Left colon (tissue), 2 donors: ENCODE measurements at places on chromosomes 4 and X.

- DNase-seq, result no peak
Measured at GRCh38 chr4:158535130-158535614, 13.5 kb downstream of the RXFP1 start.

GRCh38 chr4:41454423-41454822, 83.5 kb upstream of the LIMCH1 start:
- DNase-seq, result no peak

- no peak for DNase-seq
Measured at GRCh38 chrX:30653415-30654131, at the start of gene GK. TSS of gene GK (plus strand) at chrX:30653423. CDS start at chrX:30653538, 115 bp downstream.

- DNase-seq, result no peak
Measured at GRCh38 chrX:48689208-48689920, 5.8 kb downstream of the WAS start.

DNA sequence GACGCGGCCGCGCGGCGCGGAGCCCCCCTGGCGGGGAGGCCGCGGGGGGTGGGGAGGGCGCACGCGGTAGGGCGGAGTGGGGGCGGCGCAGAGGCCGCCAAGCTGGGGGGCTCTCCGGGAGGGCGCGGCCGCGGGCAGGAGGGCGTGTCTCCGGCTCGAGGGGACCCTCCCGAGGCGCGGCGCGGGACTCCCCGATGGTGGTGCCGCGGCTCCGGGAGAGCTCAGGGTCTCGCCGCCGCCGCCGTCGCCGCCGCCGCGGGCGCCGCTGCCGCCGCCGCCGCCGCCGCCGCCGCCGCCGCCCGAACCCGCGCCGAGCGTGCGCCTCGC, 165 bp upstream of the PTCHD1 start:
- DNase-seq, result no peak

- DNase-seq, result no peak
Measured at GRCh38 chr4:22778547-22779163, 85.9 kb downstream of the GBA3 start.

- DNase-seq, result no peak
Measured at GRCh38 chrX:100408713-100409609, 1.1 kb downstream of the PCDH19 start.
